Tongue (tissue), 3 donors: ENCODE measurements at places on chromosomes 12 and 14.

GRCh38 chr12:38783304-38783703 lies 122.1 kb downstream of the CPNE8 start:
- DNase-seq, result no peak

DNA sequence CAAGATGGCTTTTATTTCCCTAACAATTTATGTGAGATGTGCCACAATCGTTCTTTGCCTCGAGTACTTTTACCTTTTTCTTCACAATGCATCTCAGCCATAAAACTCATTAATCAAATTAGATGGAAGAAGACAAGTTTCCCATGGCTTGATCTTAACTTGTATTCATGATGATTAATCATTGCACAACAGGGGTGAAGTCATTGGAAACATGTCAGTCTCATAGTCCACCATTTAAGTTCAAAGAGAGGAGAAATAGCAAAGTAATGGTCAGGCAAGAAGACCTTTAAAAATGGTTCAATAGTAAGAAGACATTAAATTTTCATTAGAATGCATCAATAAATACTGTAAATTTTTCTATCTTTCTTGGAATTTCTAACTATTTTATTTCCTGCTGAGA lies 136.3 kb downstream of the FOXG1 start:
- DNase-seq, result no peak

GRCh38 chr12:11559626-11560340 lies 89.7 kb upstream of the ETV6 start:
- DNase-seq, result no peak

- DNase-seq, result no peak
Observed at GRCh38 chr14:82387699-82388098, 854.0 kb upstream of the SEL1L start.
